ENCODE measurements at places on chromosomes 5 and 9. TPM values are rescaled to one million over a fixed set of nuclear protein-coding genes. Genes with fewer than 3 reads are reported as not detected.

CDH18 gene
- not detected for total RNA-seq

QRFP gene
- total RNA-seq: not detected

LCN10 gene
- total RNA-seq: not detected

PTPRD gene
- total RNA-seq: 1.2 TPM

PKD2L2 gene
- total RNA-seq: not detected

VLDLR gene
- 7.3 TPM for total RNA-seq

ARSK gene
- total RNA-seq: 1.6 TPM

All from lung microvascular endothelial cell (primary cell).